GM04503 (cell line): ENCODE measurements at places on chromosomes 1 and 21.

- DNase-seq: no peak
Measured at GRCh38 chr1:226557424-226557823, 8.9 kb downstream of the STUM start.

- DNase-seq: no peak
Measured at GRCh38 chr1:15417059-15417934, 7.6 kb downstream of the EFHD2 start.

DNA sequence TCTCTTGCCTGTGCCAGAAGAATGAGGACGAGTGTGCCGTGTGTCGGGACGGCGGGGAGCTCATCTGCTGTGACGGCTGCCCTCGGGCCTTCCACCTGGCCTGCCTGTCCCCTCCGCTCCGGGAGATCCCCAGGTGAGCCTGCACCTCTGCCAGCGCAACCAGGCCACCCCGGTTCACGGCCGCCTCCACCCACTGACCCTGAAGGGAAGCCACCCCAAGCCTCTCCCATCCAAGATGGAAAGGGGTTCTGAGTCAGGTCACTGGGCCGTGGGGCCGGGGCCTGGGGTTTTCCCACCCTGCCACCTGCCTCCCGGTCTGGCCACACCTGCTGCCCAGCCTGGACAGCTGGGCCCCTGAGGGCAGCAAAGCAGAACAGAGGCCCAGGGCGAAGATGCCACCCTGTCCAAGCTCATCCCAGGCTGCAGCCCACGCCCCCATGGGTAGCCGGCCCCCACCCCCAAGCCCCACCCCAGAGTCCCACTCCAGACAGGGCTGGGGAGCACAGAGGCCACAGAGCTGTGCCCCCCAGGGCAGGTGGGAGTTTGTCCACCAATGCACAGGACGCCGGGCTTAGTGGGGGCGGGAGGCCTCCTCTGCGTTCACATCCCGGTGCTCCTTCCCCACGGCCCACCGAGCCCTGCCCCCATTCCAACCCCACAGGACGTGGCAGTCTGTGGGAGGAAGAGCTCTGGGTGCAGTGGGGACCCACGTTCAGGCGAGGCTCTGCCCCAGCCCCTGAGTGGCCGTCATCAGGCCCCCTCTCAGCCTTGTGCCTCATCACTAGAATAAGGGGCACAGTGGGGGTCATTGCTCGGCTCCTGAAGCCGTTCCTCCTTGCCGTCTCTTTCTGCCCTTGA lies 5.6 kb downstream of the AIRE start:
- no peak for DNase-seq

DNA sequence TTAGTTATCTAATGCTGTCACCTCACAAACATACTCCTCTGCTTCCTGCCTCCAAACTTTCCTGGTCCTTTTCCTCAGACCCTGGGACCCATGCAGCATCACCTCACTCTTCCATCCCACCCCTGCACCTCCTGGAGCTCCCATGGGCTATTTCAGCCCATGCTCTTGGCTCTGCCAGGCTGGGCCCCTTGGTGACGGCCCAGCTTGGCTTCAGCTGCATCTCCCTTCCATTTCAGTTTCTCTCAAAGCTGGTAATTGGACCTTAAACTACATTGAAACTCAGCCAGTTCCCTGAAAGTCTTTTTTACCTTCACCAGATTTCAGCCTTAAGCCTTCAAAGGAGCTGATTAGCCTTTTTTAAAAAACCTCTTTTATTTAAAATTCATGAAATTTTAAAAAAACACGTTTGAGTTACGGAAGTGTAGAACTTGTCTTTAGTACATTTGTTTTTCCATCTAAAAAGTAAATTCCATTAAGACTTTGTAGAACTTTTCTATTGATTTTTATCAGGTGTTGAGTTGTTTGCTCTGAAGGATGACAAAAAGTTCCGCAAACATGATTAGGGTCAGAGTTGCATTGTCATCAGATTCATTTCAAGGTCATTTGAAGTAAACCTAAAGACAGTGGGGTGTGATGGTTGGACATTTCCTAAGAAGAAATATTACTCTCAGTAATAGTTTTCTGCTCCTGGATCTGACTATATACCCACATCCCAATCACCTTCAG lies 33.5 kb downstream of the AGT start:
- DNase-seq: no peak

- DNase-seq: no peak
Measured at GRCh38 chr1:1299686-1300351, 7.9 kb downstream of the ACAP3 start.

DNA sequence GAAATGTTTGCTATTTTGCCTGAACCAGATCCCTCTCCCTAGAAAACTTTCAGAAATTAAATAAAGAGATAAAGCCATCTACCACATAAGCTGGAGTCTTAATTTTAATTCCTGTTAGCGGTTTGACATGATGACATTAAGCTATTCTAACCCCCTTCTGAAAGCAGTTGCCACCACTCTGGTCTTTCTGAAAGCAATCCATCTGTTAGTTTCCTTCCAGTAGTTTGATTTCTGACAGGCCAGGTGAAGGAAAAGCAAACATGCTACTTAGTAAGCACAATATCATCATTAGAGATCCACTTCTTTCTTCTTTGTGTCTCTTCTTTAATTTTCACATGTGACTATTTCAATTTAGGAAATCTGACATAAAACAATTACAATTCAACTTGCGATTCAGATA lies 39.9 kb downstream of the RGL1 start:
- no peak for DNase-seq

DNA sequence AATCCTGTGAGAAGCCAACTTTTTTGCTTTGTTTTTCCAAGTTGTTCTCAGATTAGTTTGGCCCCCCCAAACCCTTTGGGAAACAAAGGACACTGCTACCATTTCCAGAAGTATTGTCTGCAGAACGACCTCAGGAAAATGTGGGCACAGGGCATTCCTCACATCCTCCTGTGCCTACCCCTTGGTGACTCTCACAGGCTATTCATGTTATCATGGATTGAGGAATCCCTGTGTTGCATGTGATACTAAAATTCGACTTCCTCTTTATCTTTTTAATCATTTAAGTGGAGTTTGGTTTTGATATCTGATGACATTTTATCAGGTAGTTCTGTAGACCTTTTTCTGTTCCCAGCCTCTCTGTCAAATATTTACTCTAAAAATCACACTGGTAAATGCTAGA lies 184.5 kb downstream of the FASLG start:
- DNase-seq: no peak

DNA sequence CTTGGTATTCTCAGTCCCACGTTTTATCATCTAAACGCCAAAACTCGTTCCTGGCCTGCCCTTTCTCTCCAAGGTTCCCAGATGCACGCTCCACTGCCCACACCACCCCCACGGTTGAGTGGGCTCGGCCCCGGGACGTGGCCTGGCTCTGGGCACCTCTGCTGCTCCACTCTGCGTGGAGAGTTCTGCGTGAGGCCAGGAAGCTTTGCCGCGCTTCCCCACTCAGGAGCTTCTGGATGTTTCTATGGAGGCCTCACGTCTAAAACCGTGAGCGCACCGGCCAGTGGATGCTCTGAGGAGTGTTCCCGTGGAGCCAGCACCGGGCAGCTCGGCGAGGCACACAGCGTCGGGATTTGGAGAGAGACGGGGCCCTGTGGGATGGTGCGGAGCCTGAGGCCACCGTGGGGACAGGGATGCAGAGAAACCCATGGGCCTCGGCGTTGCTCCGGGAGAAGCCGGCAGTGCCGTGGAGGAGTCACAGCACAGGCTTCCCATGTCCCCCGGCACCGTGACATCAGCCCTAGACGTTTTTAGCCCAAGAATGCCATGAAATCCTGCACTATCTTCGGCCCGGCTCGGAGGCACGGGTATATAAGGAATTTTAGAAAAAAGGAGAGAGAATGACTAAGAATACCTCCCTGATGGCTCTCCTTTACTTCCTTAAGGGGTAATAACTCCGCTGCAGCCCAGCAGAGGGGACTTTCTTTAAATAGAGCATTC lies 125.9 kb downstream of the PRDM16 start:
- DNase-seq: no peak

DNA sequence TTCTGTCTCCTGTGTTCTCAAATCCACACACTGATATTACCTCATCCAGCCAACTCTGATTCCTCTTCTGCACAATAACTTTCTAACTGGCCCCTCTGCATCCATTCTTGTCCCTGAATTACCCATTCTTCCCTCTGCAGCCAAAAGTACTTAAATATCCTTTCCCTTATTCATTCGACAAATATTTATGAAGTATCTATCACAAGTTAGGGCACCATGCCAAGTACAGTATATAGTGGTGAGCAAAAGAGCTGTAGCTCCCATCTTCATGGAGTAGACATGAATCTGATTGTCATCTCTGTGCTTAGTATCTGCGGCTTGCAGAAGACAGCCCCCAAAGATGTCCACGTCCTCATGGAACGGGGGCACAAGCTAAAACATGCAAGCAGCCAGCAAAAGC lies 316.8 kb downstream of the SETD4 start:
- DNase-seq: no peak

DNA sequence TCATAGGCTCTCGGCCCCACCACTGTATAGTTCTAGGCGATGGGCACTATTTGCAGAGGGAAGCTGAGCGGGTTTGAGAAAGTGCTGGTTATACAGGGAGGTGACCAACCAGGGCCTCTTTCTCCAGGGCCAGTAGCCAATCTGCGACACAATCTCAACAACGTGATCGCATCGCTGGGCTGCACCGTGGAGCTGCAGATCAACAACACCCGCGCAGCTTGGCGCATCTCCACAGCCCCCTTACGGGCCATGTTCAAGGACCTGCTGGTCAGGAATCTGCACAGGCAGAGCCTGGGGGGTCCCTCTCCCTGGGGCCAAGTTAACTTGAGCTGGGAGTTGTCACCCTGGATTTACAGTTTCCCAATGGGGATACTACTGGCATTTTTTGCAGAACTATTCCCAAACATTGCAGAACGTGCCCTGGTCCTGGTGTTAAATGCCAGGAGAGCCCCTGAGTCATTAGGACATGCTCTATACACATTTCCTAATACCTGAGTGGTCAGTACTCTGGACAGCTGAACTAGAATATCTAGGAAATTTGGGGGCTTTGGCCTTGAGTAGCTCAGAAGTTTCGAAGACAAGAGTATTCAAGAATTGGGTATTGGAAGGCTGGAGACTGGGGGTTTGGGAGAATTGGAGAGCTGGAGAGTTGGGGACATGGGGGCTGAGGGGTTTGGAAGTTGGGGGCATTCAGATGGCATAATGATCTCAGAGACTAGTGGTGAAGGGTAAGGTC lies 6.9 kb downstream of the DCST1 start:
- no peak for DNase-seq

DNA sequence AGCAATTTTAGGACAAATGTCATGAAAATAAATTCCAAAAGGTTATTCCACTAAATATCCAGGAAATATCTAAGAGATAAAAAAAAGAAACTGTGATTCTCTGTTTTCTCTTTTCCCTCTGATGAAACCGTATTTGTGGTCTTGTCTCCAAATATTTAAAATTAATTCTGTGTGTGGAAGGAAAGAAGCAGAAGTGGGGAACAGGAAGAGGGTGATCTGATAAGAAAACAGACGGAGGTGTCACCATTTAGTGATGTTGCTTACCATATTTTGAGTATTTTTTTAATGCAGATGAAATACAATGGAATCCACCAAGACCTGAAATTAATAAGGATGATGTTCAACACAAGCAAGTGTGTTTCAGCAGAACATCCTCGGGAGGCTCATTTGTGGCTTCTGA lies 29.6 kb downstream of the CLCA1 start:
- no peak for DNase-seq

DNA sequence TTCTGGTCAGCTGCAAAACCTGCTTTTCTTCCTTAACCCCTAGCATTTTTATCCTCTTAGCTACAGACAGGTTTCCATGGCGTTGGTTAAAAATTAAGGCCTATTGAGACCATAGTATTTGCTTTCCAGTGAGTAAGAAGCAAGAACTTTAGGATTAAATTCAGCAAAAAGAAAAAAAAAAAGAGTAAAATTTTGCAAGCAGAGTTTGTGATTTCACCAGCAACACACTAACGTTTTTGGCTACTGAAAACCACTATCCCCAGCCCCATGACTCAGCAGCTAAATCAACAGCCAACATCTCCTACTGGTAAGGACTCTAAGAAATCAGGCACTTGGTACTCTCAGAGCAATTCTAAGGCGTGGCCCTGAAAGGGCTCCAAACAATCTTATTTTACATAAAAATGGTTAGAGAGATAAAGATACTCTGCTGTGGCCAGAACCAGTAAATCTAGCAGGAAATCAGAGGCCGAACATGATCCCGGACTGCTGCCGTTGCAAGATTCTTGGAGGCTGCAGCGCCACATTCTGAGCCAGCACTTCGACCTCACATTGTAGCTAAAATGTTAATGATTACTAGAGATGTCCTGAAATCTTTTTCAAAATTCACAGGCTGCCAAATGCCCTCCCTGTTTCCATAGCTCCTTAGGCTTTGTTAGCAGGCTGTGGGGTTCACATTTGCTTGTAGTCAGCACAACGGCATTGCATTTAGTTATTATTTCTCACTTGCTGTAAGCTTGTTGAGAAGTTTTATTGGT lies 1.6 kb upstream of the ENO1 start:
- peak; percentile 97 for DNase-seq

DNA sequence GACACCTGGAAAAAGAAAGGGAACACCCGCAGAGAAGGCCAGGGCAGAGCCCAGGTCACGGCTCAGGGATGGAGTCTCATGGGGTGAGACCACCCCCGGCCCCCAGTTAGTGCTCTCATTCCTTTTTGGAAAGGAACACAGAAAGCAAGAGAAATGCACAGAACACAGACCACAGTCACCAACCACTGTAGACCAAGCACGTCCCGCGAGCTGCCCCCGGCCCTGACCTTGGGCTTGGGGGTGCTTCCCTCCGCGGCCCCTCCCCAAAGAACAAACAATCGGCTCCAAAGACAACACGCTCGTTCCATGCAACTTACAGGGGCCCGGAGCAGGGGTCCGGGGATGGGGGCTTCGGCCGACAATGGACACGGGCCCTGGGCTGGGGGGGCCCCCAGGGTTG lies 12.8 kb downstream of the CELF3 start:
- no peak for DNase-seq

DNA sequence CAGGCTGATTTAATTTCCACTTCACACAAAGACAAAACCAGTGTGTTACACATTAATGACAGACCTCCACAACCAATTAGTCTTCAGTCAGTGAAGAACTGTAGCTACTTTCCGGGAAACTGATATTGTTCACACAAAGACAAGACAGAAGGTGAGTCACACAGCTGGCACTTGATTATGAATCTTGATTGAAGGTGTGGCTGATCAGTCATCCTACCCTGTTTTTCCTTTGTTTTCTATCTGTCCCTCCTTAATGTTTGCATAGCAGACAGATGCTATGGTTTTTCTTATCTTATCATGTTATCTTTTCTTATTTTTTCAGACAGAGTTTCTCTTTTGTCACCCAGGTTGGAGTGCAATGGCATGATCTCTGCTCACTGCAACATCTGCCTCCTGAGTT lies 185.1 kb upstream of the GREM2 start:
- no peak for DNase-seq

DNA sequence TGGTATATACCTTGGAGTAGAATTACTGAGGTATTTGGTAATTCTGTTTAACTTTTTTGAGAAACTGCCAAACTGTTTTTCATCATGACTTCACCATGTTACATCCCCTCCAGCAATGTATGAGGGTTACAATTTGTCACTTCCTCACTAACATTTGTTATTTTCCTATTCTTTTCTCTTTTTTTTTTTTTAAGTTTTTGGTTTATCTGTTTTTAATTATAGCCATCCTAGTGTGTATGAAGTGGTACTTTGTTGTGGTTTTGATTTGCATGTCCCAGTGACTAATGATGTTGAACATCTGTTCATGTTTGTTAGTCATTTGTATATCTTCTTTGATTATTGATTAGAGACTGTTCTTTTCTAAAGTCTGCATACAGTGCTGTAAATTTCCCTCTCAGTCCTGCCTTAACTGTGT lies 147.3 kb downstream of the HS2ST1 start:
- DNase-seq: no peak

GRCh38 chr1:232655028-232655745 lies 25.3 kb upstream of the SIPA1L2 start:
- no peak for DNase-seq

GRCh38 chr1:207051191-207051943 lies at the start of gene YOD1:
YOD1 (minus strand) TSS chr1:207051208; CDS start chr1:207051030, 178 bp downstream.
- no peak for DNase-seq
